ENCODE measurements at places on chromosomes 4 and X. TPM values are rescaled to one million over a fixed set of nuclear protein-coding genes. Genes with fewer than 3 reads are reported as not detected.
A peak's percentile ranks its signal among the peaks of the same experiment; 100 is the strongest.

The TECRL gene
- total RNA-seq = 712 TPM

DNA sequence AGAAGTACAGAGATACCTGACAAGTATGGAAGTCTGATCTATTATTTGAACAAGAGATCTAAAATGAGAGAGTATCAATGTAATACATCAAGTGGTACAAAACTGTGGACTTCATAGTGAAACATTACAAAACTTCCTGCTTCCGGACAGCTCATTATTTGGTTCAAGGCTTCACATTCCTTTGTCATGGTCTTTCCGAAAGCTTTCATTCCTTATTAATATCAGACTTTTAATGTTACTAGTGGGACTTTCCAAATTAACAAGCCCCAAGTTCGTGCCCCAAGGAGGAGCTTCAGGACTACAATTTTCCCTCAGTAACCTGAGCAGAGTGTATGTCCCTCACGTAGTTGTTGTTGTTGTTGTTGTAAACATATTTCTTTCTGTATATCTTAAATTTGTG lies 1.2 kb downstream of the CHIC2 start:
- no peak for DNase-seq
- no peaks in the 10 kb centered on the region for H3K4me1 ChIP-seq
- no peaks in the 10 kb centered on the region for H3K36me3 ChIP-seq
- peak overlapping the region; percentile 94 for H3K4me3 ChIP-seq

The NSUN7 gene
- total RNA-seq = 9.8 TPM

DNA sequence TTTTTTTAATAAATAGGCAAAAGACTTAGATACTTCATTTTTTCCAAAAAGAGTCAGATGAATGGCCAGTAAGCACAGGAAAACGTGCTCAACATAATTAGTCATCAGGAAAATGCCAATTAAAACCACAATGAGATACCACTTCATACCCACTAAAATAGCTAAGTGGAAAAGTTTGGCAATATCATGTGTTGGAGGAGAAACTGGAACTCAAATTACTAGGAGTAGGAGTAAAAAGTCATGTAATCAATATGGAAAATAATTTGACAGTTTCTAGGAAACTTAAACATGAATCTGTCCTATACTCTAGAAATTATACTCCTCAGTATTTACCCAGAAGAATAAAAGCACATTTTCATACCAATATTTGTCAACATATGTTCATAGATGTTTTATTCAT lies 449.8 kb downstream of the INPP4B start:
- no peak overlapping the region for H3K27ac ChIP-seq

DNA sequence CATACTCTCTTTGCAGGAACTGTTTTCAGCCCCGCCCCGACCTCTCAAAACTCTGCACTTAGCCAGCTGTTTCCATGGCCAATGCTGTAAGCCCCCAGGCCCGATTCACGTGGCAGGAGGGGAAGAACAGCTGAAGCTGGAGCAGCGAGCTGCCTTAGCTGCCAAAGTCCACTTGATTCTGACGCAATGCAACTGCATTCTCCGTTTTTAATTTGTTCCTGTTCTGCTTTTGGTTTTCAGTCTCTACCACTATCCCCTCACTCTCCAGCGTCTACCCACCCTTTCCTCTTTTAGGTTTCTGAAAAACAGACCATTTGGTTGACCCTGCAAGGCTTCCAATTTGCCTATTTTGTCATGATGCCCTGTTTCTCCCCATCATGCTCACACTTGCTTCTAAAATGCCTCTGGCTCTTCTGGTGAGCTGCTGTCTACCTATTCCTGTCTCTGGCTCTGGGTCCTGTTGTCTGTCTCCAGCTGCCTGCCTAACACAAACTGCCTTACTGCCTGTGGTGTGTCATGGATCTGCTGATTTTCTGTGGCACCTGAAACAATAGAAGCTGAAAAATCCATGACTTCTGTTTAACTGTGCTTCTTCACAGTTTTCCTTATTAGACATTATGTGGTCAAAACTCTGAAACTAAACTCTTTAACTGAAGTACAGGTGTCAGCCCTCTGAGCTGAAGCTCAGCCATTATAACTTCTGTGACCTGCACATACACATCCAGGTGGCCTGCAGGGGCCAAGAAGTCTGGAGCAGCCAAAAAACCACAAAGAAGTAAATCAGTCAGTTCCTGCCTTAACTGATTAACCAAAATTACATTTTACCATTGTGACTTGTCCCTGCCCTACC lies 160.5 kb upstream of the AGTR2 start:
- H3K4me1 ChIP-seq = no peaks in the 10 kb centered on the region
- no peak overlapping the region for H3K4me3 ChIP-seq
- no peak for DNase-seq
- H3K27me3 ChIP-seq = no peaks in the 10 kb centered on the region
- no peak overlapping the region for H3K27ac ChIP-seq

GRCh38 chr4:141065872-141066271 lies 67.4 kb downstream of the RNF150 start:
- H3K4me3 ChIP-seq = no peak overlapping the region
- H3K27me3 ChIP-seq = no peaks in the 10 kb centered on the region
- DNase-seq = no peak
- H3K27ac ChIP-seq = no peak overlapping the region
- no peaks in the 10 kb centered on the region for H3K36me3 ChIP-seq

DNA sequence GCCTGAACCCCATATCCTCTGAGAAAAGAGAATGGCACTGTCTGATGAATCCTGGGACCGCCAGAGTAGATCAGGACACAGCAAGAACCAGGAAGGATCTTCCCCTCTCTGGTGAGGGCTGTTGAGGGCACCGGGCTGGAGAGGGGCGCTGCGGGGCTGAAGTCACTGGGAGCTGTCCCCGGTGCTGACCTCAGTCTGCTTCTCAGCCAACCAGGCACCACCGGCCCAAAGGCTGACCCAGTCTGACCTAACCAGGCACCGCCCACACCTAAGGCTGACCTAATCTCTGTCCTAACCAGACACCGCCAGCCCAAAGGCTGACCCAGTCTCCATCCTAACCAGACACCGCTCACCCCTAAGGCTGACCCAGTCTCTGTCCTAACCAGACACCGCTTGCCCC lies 82.8 kb downstream of the CPZ start:
- H3K27ac ChIP-seq = no peak overlapping the region
- H3K36me3 ChIP-seq = no peaks in the 10 kb centered on the region

The BBS7 gene
- total RNA-seq = 5.5 TPM

The SPANXA1 gene
- not detected for total RNA-seq

Data from right atrium auricular region (tissue), 2 donors.